ENCODE measurements at places on chromosomes 11 and 22.

DNA sequence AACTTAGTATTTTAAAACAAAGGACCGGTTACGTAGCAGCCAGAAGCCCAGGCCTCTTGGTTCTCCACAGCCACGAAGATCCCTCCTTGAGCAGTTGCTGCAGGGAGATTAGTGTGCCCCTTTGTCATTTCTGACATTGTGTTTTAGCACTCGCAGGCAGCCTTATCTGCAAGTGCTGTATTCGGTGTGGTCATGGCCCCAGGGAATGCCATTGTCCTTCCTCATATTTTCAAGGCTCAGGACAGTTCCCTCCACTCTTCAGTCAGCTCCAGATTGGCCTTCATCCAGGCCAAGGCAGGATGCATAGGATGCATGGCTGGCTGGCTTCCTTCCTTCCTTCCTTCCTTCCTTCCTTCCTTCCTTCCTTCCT, 88.5 kb downstream of the ZBTB16 start:
- DNase-seq: no peak

DNA sequence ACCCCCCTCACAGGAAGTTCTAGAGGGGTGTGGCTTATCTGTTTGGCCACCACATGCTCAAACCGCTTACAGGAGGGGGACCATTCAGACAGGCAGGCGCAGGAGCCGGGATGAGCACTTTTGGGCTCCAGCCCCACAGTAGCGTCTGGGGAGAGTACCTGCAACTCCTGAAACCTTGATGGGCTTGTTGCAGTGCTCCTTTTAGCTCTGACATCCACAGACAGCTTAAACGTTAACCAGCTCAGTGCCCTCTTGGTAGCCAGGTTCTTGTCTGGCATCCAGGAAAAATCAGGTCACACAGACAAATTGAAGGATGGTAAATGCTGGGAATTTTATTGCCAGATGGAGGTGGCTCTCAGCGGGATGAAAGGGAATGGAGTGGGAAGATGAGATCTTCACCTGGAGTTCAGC, 326.3 kb downstream of the ETS1 start:
- no peak for DNase-seq

DNA sequence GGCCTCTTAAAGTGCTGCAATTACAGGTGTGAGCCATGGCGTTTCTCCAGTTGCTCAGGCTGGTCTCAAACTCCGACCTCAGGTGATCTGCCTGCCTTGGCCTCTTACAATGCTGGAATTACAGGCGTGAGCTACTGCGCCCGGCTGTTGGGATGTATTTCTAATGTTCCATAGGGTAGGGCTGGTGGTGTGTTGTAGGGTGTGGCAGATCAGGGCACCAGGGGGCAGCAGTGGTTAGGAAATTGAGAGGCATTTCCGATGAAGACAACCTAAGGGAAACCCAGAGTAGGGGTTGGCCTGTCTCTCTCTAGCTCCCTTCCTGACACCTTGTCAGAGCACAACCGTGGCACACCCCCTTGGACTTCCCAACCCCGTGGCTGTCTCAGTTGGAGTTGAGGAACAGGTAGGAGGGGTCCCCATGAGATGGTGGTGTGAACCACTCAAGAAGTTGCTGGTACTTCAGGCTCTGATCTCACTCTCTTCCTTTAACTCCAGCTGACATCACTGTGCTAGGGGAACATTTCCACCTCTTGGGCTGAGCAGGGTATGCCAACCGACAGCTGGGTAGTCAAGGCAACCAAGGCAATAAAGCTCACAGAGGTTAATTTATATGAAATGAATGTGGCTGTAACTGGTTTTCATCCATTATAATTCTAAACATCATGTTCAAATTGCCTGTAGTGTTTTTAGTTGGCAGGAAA, 33.0 kb downstream of the YWHAH start:
- DNase-seq: peak; percentile 94

- DNase-seq: no peak
Observed at GRCh38 chr11:77208535-77208934, 80.5 kb downstream of the MYO7A start.

GRCh38 chr11:94586978-94587377, 19.8 kb downstream of the PIWIL4 start:
- no peak for DNase-seq

- DNase-seq: no peak
Observed at GRCh38 chr11:122749005-122749687, 89.2 kb upstream of the CRTAM start.

GRCh38 chr11:94568717-94569116, 1.5 kb downstream of the PIWIL4 start:
- DNase-seq: no peak

DNA sequence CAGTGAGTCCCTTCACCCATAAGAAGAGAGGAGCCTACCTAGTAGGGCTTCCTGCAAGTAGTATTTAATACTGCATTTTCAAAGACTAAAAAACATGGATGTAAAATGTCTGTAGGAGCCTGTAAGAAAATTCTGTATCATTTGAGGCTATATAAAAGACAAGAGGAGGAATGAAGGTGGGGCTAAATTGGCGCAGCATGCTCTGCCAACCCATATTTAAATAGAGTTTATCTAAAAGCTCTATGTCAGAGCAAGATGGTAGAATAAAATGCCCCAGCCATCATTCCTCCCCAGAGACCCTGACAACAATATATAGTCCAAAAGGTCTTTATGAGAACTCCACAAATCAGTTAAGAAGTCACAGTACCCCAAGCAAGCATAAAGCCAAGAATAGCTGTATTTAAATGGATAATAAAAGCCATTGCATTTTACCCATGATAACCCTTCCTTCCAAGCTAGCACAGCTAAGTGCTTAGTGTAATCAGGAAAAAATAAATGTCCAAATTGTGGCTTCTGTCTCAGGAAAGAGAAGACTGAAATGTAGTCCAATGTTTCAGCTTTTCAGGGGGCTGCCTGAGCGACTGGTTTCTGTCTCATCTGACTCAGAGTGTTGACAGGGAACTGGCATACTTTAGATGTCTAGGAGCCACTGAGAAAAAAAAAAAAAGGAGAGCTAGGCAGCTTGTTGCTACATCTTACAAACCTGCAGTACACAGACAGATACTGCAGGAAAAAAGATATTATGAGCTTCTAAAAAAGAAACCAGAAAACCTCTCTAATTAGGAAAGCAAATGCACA, 258.6 kb downstream of the METTL15 start:
- DNase-seq: no peak

- no peak for DNase-seq
Observed at GRCh38 chr11:110798201-110798900, 86.1 kb upstream of the ARHGAP20 start.

DNA sequence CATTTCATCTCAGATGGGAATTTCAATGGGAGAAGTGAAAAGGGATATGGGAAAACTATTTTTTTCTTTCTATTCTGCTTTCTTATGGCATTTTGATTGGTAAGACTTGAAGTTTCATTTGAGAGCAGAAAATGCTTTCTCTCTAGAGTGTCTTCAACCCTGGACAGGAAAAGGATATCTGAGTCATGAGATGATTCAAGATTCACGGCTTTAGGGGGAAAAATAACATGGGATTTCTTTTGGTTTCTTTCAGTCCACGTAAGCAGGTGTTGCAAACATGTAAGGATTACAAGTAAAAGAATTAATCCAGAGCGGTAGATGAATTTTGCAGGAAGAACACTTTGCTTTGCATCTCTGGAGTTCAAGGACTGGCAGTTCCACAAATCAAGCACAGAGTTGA, 1001.0 kb upstream of the TENM4 start:
- no peak for DNase-seq

DNA sequence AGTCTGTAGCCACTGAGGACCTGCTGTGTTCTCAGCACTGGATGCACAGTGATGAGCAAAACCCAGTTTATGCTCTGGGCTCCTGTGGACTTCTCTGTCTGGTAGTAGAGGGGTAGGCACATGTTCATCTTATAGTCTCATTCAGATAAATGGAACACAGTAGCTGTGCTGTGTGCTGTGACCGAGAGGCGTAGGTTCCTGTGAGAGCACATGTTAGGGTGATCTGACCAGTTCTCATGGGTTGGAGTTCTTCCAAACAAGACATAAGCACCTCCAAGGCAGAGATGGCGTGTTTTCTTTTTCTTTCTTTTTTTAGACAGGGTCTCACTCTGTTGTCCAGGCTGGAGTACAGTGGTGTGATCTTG, 154.8 kb upstream of the RASSF10 start:
- no peak for DNase-seq

GRCh38 chr22:48071828-48072227, 1309.4 kb downstream of the TBC1D22A start:
- DNase-seq: no peak

DNA sequence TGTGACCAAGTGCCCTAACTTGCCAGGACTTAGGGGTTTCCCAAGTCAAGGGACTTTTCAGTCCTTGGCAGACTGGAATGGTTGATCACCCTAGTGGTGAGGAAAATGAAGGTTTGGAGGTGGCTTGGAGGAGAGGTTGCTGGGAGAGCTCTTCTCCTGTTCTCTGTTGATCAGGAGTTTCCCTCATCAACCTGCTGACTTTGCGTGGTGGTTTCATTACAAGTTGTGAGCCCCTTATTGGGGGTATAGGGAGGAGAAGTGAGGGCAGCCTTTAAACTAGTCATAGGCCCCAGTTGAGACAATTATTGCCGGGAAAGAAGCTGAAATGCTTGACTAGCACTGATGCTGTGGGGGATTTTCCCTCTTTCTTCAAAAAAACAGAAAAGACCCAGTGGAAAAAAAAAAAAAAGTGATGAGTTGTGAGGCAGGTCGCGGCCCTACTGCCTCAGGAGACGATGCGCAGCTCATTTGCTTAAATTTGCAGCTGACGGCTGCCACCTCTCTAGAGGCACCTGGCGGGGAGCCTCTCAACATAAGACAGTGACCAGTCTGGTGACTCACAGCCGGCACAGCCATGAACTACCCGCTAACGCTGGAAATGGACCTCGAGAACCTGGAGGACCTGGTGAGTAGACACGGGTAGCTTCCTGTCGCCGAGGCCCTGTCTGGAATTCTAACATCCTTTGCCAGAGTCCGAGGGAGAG, at the start of gene CXCR5:
TSS of gene CXCR5 (plus strand) at position 525 of the 704 bp plus-strand sequence. CDS start at position 575, 50 bp downstream.
- DNase-seq: no peak

DNA sequence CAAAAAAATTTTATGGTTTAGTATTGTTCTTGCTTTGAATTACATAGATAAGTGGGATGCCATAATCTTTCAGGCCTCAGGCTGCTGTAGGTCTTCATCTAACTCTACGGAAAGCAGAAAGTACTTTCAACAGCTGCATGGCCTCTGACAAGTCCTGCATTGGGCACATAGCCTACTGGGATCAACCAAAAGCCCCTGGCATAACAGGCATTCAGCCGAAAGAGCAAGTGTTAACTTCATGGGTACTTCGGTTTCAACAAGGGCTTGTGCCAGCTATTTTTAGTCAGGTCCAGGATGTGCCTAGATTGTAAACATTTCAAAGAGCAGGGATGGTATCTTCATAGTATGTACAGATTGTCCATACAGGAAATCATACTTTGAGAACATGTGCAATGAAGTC, 3.1 kb downstream of the SLN start:
- no peak for DNase-seq

DNA sequence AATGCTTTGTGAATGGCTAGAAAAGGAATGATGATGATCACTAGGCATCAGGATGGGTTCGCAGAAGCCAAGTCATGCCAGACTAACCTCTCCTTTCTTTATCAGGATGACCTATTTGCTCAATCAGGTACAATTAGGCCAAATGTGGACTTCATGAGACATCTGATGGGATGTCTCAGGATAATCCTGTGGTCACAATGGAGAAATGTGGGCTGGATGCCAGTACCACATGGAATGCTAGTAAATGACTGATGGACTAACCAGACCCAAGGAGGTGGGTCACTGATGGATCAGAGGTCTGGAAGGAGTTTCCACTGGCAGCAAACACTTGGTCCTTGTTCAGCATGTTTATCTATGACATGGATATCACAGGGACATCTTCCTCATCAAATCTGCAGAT, 94.8 kb upstream of the PHOX2A start:
- no peak for DNase-seq

GRCh38 chr22:37258753-37259401, 14.8 kb upstream of the RAC2 start:
- no peak for DNase-seq
